ENCODE measurements at places on chromosomes 16 and 17. TPM values are rescaled to one million over a fixed set of nuclear protein-coding genes. Genes with fewer than 3 reads are reported as not detected.
A peak's percentile ranks its signal among the peaks of the same experiment; 100 is the strongest.

CBFA2T3 gene
- 0.07 TPM for total RNA-seq

AANAT gene
- 0.84 TPM for total RNA-seq

TERB1 gene
- not detected for total RNA-seq

USP22 gene
- 142 TPM for total RNA-seq

C17orf78 gene
- total RNA-seq: 0.64 TPM

ADPRM gene
- total RNA-seq: 12.5 TPM

EIF3CL gene
- total RNA-seq: 64.6 TPM

GNGT2 gene
- total RNA-seq: not detected

CHD9NB gene
- 2.3 TPM for total RNA-seq

NPIPA7 gene
- 11.2 TPM for total RNA-seq

DLX4 gene
- total RNA-seq: 0.32 TPM

DNA sequence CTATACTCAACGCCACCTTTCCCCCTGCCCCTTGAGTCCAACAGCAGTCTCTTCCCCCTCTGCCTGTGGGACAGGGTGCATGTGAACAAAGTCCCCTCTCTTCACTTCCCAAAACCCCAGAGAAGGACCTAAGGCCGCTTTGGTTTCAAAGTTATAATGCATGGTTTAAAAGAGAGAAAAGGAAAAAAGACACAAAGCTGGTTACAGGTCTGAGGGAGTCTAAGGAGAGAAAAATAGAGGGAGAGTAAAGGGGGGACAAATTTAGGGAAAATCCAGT is 1.1 kb upstream of the GABARAP start:
- DNase-seq: no peak

GRCh38 chr16:55913716-55914115 is 38.5 kb upstream of the CES5A start:
- no peak for DNase-seq

GRCh38 chr17:63446753-63447470 is 806 bp upstream of the CYB561 start:
- peak; percentile 48 for DNase-seq

DNA sequence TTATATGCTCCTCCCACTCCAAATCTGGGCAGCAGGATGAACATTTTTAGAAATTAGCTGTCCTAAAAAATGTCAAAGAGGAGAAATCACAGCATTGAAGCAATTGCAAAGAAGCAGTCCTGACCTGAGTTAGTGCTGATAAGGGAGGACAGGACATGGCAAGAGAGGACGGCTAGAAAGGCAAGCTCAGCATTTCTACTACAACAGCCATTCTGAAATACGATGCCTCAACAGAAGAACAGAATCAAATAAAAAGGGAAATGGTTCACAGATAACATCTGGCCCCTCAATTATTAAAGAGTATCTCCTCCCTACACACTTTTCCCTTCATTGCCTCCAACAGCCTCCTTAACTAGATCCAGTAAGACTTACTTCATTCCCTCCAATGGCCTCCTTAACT is 18.3 kb downstream of the VPS53 start:
- DNase-seq: no peak

- DNase-seq: no peak
These were observed 112.2 kb downstream of the PITPNC1 start for GRCh38 chr17:67489273-67489672.

DNA sequence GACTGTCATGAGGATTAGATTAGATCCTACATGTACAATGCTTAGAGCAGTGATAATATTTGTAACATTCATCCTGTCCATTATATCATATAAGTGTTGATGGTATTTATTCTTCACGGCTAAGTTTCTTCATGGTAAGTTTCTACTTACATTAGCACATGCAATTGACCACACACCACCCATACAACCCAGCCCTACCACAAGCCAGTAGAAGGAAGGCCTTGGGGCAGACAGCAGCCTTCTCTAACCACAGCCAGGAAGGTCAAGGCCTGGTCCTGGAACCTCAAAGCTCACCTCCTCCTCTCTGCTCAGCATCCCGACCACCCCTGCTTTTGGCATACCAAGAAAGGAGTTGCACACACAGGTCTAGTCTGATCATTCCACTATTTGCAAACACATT is 245.2 kb upstream of the SDK2 start:
- DNase-seq: no peak

DNA sequence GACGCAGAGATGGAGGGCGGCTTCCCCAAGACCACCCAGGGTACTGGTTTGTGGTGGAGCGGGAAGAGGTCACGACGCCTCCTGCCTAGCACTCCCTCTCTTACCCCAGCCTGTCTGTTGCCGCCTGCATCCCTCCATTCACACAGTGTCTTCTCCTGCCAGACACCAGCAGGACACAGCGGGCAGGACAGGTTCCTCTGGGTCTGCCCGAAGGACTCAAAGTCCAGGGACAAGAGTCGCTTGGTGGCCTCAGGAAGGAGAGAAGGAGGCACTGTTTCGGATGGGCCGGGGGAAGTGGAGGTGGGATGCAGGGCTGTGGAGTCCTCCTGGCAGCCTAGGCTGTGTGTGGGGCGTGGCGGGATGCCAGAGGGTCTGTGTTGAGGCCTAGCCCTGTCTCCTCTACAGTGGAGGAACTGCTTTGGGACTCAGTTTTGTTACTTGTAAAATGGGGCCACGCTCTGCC is 19.6 kb upstream of the TNS4 start:
- DNase-seq: no peak

DNA sequence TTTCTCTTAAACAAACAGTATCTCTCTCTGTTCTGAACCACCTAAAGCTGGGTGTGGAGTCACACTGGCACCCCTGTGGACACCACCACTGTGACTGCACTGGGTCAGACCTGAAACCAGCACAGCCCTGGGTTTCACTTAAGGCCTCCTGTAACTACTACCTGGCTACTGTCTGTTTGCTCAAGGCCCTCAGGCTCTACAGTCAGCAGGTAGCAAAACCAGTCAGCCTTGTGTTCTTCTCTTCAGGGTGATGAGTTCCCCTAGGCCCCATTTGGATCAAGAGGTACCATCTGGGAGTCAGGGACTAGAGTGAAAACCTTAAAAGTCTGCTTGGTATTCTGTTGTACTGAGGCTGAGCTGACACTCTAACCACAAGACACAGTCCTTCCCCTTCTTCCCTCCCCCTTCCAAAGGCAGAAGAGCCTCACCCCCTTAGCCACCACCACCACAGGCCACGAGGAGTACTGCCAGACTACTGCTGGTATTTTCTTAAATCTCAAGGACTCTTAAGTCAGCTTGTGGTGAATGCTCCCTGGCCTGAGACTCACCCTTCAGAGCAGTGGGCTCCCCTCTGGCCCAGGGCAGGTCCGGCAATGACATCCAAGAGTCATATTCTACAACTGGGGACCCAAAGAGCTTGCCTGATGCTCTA is 153.2 kb upstream of the MON1B start:
- no peak for DNase-seq

- DNase-seq: no peak
These were observed 13.9 kb upstream of the USP36 start for GRCh38 chr17:78854508-78854907.

DNA sequence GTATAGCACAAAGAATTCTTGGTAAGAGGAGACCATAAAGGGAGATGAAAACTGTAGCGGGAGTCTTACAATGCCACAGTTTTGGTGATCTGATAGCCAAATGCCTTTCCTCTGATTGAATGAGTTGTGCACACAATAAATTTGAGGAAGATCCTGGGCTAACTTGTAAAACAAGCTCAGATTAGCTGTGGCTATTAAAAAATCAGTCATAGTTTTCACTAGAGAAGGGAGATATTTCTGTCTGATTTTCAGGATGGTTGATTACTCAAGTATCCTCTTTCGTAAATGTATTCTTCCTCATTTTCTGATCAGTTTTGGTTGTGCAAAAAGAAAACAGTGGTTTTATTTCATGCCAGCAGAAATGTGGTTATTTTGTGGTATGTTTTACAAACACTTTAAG is 9.1 kb upstream of the METTL9 start:
- no peak for DNase-seq

GRCh38 chr16:21190599-21190998 is 20.8 kb downstream of the ZP2 start:
- no peak for DNase-seq

DNA sequence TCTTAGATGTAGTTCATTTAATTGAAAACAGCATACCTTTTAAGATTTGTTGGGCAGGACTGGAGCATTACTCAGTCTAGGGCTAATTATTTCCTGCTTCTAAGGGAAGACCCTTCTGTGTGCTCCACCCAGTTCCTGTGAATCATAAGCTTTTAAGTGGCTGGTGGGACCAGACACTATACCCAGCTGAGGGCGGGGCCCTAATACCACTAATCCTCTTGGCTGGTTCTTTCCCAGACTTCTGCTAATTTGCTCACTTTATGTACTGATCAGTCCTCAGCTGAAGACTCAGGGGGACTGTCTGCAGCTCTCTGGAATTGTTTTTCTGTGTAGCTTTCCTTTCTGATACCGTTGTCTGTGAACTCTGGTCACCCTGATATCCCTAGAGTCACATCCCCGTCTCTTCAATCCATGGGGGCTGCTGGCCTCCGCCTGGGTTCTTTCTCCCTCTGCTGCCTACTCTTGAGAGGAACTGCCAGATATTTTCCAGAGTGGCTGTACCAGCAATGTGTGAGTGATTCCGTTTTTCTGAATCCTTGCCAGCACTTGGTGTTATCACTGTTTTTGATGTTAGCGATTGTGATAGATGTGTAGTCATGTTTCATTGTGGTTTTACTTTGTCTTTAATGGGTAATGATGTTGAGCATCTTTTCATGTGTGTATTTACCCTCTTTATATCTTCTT is 35.1 kb downstream of the MFSD11 start:
- DNase-seq: peak; percentile 78

GRCh38 chr16:88500255-88500661 is 47.2 kb downstream of the ZFPM1 start:
- no peak for DNase-seq

DNA sequence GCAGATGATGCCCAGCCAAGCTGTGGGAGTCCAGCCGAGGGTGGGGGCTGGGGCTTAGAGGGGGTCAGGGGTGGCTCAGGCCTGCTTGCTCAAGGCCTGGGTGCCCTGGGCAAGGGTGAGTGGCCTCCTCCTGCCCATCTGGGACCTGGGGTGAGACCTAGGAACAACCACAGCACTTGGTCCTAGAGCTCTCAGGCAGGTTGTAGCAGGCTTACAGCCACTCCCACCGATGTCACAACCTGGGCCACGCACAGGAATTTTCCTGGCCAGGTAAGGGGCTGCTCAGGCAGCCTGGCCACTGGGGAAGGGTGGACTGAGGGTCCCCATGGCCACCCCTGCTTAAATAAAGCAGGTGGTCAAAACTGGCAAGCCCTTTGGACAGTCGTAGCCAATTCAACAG is 6.3 kb upstream of the SREBF1 start:
- DNase-seq: no peak

- no peak for DNase-seq
These were observed 156.8 kb upstream of the CDH13 start for GRCh38 chr16:82470016-82470415.

GRCh38 chr17:72938482-72938881 is 154.0 kb downstream of the SLC39A11 start:
- DNase-seq: no peak
